ENCODE measurements at places on chromosomes 12 and 14.

DNA sequence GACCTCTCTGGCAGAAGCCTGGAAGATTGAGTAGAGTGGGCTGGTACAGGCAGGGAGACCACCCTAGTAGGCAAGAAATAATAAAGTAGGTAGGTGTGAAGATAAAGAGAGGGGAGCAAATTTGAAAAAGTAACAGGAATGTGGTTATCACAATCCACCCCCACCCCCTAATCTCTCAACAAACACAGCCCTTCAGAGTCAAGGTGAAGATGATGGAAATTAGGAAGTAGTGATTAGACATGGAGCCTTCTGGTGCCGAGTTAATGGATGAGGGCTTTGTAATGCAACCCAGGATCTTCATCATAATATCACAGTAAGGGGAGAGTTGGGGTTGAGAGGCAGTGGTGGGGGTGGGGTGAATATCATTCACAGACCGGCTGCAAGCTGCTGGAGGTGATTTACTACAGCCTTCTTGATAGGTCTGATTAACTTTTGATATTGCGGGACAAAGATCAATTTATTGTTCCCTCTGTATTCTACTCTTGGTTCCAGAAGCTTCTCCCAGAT is 29.2 kb upstream of the CRY1 start:
- no peak for DNase-seq

DNA sequence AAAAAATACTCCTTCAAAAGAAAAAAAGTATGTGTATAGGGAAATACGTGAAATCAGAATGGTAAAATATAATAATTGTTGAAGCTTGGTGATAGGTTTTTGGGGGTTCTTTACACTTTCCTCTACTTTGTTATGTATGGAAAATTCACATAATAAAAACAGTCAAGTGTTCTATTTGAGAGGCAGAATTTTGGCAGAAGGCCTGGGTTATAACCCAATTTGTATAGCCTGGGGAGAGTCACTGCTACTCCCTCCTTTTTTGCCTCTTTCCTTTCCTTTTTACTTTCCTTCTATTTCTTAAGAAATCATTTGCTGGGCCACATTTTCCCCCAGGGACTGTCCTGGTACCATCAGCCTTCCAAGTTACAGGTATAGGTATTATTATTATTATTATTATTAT is 105.7 kb downstream of the CRADD start:
- DNase-seq = no peak

DNA sequence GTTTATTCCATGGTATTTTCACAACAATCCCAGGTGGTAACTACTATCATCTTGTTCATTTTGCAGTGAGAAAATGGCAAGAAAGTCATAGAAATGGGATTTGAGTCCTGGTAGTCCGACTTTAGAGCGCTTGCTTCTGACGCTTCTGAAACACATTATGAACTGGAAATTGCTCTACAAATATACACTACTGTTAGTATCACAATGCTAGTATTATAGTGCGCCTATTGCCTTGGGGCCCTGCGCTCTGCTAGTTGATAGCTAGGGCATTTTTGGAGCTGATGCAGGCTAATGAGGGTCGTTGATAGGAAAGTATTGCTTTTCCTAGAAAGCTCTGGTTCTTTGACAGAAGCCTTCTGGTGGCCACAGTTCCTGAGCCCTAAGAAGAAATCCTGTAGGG is 61.0 kb downstream of the ETV6 start:
- no peak for DNase-seq

- DNase-seq = no peak
Measured at GRCh38 chr12:28709986-28710685, 438.9 kb upstream of the FAR2 start.

DNA sequence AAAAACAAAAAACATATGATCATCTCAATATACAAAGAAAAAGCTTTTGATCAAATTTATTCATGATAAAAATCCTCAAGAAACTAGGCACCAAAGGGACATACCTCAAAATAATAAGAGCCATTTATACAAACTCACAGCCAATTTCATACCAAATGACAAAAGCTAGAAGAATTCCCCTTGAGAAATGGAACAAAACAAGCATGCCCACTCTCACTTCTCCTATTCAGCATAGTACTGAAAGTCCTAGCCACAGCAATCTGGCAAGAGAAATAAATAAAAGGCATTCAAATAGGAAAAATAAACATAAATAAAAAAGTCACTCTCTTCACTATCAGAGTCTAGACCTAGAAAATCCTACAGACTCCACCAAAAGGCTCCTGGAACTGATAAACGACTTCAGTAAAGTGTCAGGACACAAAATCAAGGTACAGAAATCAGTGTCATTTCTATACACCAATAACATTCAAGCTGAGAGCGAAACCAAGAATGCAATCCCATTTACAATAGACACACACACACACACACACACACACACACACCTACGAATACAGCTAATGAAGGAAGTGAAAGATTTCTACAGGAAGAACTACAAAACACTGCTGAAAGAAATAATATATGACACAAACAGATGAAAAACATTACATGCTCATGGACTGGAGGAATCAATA is 1486.2 kb upstream of the SEL1L start:
- DNase-seq = no peak

DNA sequence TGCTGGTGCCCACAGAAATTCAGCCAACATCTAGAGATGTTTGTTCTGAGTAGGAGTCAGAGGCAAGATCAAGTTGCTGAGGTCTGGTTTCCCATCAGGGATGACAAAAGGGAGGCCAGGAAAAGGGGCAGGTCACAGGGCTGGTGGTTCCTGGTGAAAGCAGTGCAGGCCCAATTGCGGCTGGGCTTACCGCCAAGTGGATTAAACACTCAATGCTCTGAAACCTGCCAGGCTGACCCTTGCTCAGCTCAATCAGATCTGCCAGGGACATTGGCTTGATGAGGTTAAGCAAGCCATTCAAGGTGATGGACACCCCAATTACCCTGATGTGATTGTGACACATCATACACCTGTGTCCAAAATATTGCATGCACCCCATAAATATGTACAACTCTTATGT is 5.5 kb upstream of the OAS1 start:
- DNase-seq = peak; percentile 41

GRCh38 chr12:108839018-108839889 is 18.1 kb downstream of the SSH1 start:
- DNase-seq = no peak

- no peak for DNase-seq
Measured at GRCh38 chr12:83985084-83985483, 927.5 kb downstream of the SLC6A15 start.

GRCh38 chr12:40970320-40970907 is 217.7 kb upstream of the PDZRN4 start:
- DNase-seq = no peak

DNA sequence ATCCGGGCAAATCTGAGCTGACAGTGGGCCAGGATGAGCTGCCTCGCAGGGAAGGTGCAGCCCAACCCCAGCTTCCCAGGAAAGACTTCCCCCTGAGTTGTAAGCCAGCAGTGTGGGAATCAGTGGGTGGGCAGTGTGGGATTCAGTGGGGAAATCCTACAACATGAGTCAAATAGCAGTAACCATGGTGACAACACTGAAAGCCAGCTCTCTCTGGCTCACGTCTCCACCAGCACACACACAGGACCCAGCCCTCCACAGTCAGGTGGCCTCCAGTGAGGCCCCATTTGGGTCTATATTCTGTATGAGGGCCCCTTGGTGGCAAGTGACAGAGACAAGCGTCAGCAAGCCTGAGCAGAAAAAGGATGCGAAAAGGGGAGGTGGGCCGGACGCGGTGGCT is 6.0 kb upstream of the LGALS3 start:
- DNase-seq = no peak

DNA sequence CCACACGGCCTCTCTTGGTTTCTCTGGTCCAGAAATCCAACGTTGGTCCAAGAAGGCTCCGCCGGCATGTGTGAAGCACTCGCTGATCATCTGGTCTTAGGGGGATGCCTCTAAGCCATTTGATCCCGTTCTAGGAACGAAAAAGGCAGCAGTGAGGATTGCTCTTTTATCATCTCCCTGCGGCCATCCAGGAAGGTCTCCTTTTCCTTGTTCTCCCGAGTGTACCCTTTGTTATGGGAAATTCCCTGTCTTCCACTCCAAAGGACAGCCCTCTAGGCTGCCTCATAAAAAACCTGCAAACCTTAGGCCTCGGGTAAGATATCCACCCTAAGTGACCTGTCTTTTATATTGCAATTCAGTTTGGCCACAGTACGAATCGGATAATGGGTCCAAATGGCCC is 85.8 kb downstream of the TMTC3 start:
- no peak for DNase-seq

DNA sequence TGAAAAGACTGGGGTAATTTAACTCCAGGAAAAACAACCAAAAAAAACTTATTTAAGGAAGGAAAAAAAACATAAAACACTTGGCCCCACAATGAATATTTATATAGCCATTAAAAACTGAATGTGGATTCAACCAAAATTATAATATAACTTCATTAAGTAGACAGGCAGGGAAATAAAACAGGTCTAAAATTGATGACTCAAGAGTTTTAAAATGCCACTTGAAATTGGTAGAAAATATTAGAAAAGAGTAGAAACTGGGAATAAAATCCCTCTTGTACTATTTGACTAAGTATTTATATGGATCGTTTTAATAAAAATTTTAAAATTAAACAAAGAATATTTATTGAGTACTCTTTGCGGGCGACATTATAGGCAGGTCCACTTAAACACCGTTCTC is 28.8 kb downstream of the RPS6KA5 start:
- no peak for DNase-seq

DNA sequence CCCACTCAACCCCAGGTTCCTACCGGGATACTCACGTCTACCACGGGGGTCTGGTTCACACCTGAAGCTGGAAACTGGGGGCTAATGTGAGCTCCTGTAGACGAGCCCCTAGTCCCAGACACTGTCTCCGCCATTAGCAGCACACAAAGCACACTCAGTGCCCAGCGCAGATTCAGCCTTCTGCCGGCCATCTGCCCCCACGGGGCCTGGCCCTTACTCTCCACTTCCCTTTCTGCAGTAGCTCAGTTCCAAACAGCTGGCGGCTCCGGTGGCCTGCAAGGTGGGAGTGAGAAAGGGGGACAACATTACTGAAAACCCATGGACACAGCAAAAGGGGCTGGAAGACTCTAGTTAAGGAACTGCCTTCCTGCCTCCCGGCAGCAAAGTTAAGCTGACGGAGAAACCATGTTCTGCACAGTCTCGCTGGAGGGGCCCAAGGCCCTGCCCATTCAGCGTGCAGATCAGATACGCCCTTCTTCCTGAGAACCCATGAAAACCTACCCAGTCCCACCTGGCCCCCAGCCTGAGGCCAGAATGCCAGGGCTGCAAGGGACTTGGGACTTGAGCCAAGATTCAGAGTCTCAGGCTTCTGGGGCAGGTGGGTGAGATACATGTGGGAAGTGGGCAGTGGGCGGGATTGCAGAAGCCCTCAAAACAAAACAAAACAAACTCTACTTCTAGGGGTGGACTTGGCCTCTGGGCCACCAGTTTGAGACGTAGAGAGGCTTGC is 2.1 kb downstream of the SLC8B1 start:
- no peak for DNase-seq

All from stimulated activated effector memory CD8-positive, alpha-beta T cell treated with anti-CD3 and anti-CD28 coated beads, Interleukin-12 subunit alpha, Interleukin-12 subunit beta, amount 100 ng/mL, for 72 hours (primary cell).